ENCODE measurements at places on chromosomes 11 and 22.

- no peak for DNase-seq
Observed at GRCh38 chr22:28123989-28124766, 205.1 kb upstream of the PITPNB start.

- peak; percentile 89 for DNase-seq
Observed at GRCh38 chr22:39520226-39521105, at the start of gene ATF4. TSS of gene ATF4 (plus strand) at chr22:39520562. CDS start at chr22:39521446, 884 bp downstream.

GRCh38 chr11:72639502-72640375 is 34.5 kb downstream of the PDE2A start:
- DNase-seq, result no peak

- no peak for DNase-seq
Observed at GRCh38 chr11:11486002-11486401, 133.0 kb upstream of the CSNK2A3 start.

DNA sequence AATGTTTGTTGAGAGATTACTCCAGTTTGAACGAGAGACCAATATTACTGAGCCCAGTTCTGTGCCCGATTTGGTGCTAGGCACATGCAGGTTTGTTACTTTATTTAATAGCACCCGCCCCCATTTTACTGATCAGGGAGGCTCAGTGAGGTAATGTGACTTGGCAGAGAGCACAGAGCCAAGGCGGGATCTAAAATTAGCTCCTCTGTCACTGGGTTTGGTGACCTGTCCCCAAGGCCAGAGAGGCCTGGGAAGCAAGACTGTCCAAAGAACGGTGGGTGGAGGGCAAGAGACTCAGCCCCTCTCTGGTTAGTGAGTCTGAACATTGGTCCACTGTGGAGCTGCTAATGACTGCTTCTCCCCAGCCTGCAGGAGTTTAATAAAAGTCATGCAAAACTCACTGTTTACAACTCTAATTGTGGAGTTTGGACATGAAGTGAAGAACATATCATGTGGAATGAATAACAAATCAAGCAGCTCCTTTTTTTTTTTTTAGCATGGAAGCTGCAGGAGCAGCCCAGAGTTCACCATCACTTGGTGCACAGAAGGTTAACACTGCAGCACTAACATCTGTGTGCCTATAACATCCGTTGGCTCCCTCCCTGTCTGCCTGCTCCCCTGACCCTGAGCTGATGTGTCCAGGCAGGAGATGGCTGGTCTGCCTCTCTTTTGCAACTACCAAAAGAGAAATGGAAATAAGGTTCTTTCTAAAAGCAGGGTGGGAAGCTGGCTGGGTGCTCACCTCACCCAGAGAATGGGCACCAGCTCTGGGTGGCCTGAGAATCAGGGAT is 39.0 kb downstream of the CSNK2A3 start:
- no peak for DNase-seq

DNA sequence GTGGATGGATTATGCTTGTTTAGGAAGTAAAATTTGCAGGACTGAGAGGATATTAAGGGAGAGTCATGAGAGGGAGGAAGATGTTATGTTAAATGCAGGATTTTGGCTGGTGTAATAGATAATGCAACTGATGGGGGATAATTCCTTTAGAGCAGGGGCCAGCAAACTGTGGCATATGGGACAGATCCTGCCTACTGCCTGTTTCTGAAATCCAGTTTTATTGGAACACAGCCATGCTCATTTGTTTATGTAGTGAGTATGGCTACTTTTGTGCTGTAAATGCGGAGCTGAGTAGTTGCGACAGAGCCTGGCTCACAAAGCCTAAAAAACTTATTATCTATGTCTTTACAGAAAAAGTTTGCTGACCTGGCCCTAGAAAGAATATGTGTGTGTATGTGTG is 66.6 kb upstream of the MPPED2 start:
- no peak for DNase-seq

Data from activated CD4-positive, alpha-beta T cell treated with anti-CD3 and anti-CD28 coated beads, Interleukin-2, Interleukin-4, amounts not matched to agents 100 ng/mL and 50 ng/mL, durations not matched to agents 16 hours and 8 hours (primary cell).